ENCODE measurements at places on chromosomes 5 and 9. TPM values are rescaled to one million over a fixed set of nuclear protein-coding genes. Genes with fewer than 3 reads are reported as not detected.

- no peaks in the 10 kb centered on the region for H3K27me3 ChIP-seq
- H3K4me1 ChIP-seq: no peaks in the 10 kb centered on the region
- H3K36me3 ChIP-seq: no peaks in the 10 kb centered on the region
- no peak for DNase-seq
Observed at GRCh38 chr5:173707392-173707791, 90.9 kb upstream of the BOD1 start.

- H3K27ac ChIP-seq: peak overlapping the region; percentile 74
- H3K36me3 ChIP-seq: no peaks in the 10 kb centered on the region
- peaks cover 6% of the 10 kb centered on the region for H3K4me1 ChIP-seq
- no peak overlapping the region for H3K4me3 ChIP-seq
- no peak for DNase-seq
- no peaks in the 10 kb centered on the region for H3K27me3 ChIP-seq
Observed at GRCh38 chr5:136035837-136036236, 7.0 kb downstream of the TGFBI start.

The ELL2 gene
- total RNA-seq: 10.8 TPM

- H3K36me3 ChIP-seq: no peaks in the 10 kb centered on the region
- no peak for DNase-seq
- H3K4me1 ChIP-seq: no peaks in the 10 kb centered on the region
Observed at GRCh38 chr9:34451545-34451944, 6.8 kb downstream of the FAM219A start.

DNA sequence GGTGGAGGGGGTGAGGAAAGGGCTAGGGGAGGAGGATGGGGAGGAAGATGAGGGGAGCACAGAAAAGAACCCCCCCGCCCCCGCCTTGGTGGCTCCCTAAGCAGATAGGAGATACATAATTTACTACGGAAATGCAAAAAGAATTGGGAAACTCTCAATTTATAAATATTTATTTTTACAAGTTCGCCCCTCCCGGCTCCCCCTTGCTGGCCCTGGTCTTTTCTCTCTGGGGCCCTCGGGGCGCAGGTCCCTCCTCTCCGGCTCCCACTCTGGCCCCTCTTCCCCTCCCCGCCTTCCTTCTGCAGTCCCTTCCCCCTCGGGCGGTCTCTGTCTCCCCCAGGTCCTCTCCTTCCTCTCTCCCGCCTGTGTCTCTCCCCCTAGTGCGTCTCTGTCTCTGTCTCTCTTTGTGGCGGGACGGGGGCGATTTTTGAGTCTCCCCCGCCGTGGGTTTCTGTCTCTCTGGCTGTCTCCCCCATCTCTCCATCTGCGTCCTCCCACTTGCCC is 173.6 kb upstream of the IER5L start:
- H3K4me3 ChIP-seq: peak overlapping the region; percentile 27
- no peak overlapping the region for H3K27ac ChIP-seq
- no peak for DNase-seq
- no peaks in the 10 kb centered on the region for H3K36me3 ChIP-seq

The PCDHA1 gene
- not detected for total RNA-seq
